ENCODE measurements at places on chromosomes 6 and 20.

GRCh38 chr6:119517428-119517827 lies 167.9 kb upstream of the MAN1A1 start:
- no peak for DNase-seq

DNA sequence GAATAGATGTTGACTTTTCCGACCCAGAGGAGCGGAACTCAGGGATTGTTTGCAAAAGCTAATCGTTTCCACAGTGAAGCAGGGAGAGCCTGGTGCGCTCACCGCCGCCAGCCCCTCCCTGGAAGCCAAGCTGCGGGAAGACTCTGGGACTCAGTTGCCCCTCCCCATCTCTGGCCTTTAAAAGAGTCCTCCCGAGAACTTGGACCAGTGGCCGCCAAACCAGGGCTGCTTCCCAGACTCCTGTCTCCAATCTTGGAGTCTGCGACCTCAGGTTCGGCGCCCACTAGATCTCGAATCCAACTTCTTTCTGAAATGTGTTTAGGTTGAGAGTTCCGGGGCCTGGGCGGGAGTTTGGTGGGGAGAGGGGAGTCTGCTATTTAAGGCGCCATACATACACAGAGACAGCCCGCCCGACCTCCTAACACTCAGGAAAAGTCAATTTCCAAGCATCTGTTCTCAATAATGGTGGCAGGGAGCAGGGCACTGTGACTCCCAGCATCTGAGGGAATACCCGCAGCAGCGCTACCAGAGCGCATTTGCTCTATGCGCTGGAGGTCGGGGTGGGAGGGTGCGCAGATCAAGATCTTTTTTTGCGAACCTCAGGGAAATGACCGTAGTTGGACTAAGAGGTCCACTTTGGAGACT lies 800 bp upstream of the GRIK2 start:
- DNase-seq = no peak

DNA sequence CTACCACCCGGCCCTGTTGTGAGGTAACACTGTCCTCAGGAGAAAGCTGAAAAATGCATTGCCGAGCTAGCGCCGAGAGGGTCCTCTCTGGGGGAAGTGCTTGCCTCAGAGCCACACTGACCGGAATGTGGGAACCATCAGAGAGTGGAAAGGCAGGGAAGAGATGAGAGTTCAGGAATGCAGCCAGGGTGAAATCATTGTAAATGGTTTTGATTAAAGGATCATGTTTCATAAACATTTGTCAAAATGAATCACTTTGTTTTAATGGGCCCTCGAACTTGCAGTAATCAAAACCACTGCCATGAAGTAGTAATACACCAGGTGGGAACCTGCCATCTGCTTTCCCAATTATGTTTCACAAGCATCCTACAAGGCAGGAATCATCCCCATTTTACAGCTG lies 16.9 kb upstream of the IL17F start:
- DNase-seq = peak; percentile 88

DNA sequence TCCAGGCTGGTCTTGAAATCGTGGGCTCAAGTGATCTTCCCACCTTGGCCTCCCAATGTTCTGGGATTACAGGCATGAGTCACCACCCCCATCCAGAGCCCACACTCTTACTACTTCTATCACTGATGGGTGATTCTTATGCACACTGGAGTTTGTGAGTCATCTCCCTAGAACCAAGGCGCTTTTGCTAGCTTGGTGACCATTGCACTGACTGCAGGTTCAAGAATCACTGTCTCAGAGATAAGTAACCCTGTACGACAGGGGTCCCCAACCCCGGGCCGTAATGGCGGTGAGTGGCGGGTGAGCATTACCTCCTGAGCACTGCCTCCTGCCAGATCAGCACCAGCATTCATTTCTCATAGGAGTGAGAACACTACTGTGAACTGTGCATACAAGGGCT lies 118.8 kb downstream of the MAP3K7 start:
- peak; percentile 49 for DNase-seq

- DNase-seq = no peak
Observed at GRCh38 chr20:17495826-17496225, 35.4 kb downstream of the BFSP1 start.

All from HCEC 1CT (cell line).